ENCODE measurements at places on chromosomes 13 and 19. TPM values are rescaled to one million over a fixed set of nuclear protein-coding genes. Genes with fewer than 3 reads are reported as not detected.

GRCh38 chr19:15184776-15185175, 16.0 kb downstream of the NOTCH3 start:
- no peak overlapping the region for H3K4me3 ChIP-seq
- no peak for DNase-seq
- H3K4me1 ChIP-seq = no peaks in the 10 kb centered on the region

DNA sequence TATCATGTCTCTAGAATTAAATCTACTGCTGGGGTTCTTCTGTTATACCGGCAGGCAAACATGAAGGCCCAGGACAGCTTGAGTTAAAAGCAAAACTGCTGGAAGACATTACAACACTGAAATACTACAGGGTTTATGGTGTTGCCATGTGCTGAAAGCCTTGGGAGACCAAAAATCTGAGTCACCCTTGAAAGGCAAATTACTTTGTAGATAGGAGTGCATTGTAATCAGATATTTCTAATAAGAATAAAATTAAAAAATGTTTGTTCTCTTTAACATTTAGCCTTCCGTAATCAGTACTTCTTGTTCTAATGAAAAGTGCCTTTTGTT, 181.3 kb downstream of the PCDH9 start:
- no peaks in the 10 kb centered on the region for H3K27me3 ChIP-seq
- peaks cover 2% of the 10 kb centered on the region for H3K4me1 ChIP-seq
- DNase-seq = peak; percentile 30
- no peaks in the 10 kb centered on the region for H3K36me3 ChIP-seq
- H3K27ac ChIP-seq = no peak overlapping the region

DNA sequence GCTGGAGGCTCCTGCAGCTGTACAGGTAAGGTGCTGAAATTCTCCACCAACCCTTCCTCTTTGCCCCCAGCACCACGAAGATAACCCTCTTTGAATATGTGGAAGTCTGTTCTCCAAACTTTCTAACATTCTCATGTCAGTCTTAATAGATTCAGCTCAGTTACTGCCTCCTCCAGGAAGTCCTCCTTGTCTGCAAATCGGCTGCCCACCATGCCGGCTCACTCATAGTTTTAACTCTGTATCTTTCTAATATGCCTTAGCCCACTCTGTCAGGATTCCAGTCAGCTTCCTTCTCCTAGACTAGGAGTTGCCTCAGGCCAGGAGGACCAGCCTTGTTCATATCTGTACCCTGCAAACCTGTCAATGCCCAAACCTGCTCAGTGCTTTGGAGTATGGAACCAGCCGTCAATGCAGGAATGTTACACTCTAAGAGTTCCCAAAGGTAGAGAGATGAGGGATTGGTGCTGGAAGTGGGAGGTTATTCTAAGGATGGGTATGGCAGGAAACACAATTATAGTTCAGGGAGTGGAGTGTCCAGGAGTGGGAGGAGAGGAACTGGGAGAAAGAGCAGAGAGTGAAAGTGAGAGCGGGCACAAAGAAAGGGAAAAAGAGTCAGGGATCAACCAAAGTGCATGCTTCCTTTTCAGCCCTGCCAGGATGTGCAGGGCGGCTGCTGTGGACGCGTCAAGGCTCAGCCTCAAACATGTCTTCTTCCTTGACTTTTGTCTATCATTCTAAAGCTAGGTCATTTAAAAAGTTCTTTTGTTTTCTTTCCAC, 38.0 kb upstream of the ALOX5AP start:
- no peaks in the 10 kb centered on the region for H3K27me3 ChIP-seq
- no peaks in the 10 kb centered on the region for H3K36me3 ChIP-seq
- H3K4me3 ChIP-seq = no peak overlapping the region
- peaks cover 15% of the 10 kb centered on the region for H3K4me1 ChIP-seq
- peak; percentile 45 for DNase-seq

DNA sequence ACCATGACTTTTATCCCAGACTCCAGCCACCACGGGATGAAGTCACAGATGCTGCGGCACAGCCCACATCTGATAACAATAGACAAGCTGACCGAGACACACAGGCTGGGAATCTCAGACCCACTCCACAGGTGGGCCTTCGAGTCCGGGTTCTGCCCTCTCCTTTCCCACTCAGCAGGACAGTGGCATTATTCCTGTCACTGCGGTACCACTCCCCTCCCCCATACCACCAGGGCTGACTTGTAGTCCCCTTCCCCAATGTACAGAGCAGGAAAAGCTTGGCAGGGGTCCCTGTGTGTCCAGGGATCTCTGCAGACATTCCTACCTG, 179 bp upstream of the AMER2 start:
- no peak overlapping the region for H3K4me3 ChIP-seq
- H3K27ac ChIP-seq = no peak overlapping the region
- no peak for DNase-seq

GRCh38 chr13:58767566-58767965, 1136.0 kb downstream of the PCDH17 start:
- no peaks in the 10 kb centered on the region for H3K27me3 ChIP-seq
- no peak overlapping the region for H3K4me3 ChIP-seq

GRCh38 chr13:113625965-113626721, 31.9 kb downstream of the ATP4B start:
- no peak overlapping the region for H3K4me3 ChIP-seq
- no peaks in the 10 kb centered on the region for H3K36me3 ChIP-seq
- no peaks in the 10 kb centered on the region for H3K4me1 ChIP-seq
- no peak overlapping the region for H3K27ac ChIP-seq
- DNase-seq = no peak

- H3K27me3 ChIP-seq = peaks cover 16% of the 10 kb centered on the region
- no peaks in the 10 kb centered on the region for H3K4me1 ChIP-seq
- H3K4me3 ChIP-seq = no peak overlapping the region
- H3K27ac ChIP-seq = no peak overlapping the region
Observed at GRCh38 chr19:33557720-33558119, 36.1 kb upstream of the PEPD start.

PCSK4 gene
- 3.2 TPM for total RNA-seq

DNA sequence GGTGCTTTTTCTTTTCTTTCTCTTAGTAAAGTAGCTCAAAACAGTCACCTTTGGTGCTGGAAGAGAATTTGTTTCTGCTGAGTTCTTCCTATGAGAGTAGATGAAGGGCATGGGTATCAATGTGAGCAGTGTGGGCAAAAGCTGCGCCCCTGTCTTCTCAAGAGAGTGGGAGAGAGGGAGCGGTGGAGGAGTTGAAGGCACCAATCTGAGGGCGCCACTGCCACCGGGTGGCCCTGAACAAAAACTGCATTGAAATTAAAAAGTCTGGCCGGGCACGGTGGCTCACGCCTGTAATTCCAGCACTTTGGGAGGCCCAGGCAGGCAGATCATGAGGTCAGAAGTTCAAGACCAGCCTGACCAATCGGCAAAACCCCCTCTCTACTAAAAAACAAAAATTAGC, 28.7 kb upstream of the EPHX3 start:
- H3K36me3 ChIP-seq = peaks cover 100% of the 10 kb centered on the region
- H3K27me3 ChIP-seq = no peaks in the 10 kb centered on the region
- DNase-seq = no peak
- no peak overlapping the region for H3K27ac ChIP-seq
- peaks cover 13% of the 10 kb centered on the region for H3K4me1 ChIP-seq

TNNI3 gene
- total RNA-seq = 1.6 TPM

DNA sequence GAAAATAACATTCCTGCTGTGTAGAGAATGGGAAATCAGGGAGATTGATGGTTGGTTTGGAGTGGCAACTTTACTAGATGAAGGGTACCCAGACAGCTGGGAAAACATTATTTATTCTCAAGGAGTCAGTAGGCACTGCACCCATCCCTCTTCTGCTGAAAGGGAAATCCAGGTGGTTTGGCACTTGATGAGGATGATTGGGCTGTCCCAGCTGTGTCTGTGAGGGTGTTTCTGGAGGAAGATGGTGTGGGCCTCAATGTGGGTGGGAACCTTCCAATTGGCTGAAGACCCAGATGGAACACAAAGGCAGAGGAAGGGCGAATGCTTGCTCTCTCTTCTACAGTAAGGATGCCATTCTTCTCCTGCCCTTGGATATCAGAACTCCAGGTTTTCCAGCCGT, 10.4 kb upstream of the SACS start:
- no peaks in the 10 kb centered on the region for H3K27me3 ChIP-seq
- no peak overlapping the region for H3K27ac ChIP-seq
- H3K4me1 ChIP-seq = no peaks in the 10 kb centered on the region
- no peak for DNase-seq

ERCC2 gene
- total RNA-seq = 21.2 TPM

KRI1 gene
- 18.6 TPM for total RNA-seq

DNA sequence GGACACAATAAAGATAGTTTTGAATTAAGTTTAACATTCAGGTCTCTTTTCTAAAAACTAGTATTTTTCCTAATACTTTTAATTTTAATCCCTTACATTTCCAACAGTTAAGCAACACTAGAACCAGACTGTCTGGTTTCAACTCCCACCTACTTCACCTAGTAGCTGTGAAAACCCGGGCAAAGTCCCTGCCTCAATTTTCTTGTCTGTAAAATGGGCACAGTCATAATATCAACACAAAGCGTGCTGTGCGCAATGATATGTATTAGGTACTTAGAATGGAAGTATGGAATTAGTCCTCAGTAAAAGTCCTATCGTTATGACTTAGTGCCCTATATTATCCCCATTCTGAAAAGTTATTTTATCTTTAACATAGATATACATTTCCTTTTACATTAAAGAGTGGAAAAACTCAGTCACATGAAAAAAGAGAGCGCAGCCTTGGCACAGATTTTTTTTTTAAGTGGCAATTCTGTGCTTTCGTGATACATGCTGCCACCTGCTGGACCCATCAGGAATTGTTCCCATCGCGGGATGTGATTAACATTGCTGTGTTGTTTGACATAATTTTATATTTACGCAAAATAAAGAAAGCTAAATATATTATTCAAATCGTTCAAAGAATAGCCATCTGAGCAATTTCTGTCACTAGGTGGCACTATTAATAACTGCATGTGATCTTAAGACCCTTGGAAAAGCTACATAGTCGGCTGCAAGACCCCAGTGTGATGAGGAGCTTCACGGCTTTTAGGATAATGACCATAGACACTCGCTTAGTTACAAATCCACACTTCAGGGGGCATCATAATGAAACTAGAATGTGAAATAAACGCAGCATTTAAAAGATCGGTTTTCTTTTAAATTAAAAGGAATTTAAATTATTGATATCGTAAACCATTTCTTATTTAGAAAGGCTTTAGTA, 59.9 kb downstream of the LIG4 start:
- H3K27ac ChIP-seq = peak overlapping the region; percentile 69
- no peaks in the 10 kb centered on the region for H3K27me3 ChIP-seq
- H3K4me1 ChIP-seq = no peaks in the 10 kb centered on the region
- H3K36me3 ChIP-seq = no peaks in the 10 kb centered on the region
- peak; percentile 38 for DNase-seq

DNA sequence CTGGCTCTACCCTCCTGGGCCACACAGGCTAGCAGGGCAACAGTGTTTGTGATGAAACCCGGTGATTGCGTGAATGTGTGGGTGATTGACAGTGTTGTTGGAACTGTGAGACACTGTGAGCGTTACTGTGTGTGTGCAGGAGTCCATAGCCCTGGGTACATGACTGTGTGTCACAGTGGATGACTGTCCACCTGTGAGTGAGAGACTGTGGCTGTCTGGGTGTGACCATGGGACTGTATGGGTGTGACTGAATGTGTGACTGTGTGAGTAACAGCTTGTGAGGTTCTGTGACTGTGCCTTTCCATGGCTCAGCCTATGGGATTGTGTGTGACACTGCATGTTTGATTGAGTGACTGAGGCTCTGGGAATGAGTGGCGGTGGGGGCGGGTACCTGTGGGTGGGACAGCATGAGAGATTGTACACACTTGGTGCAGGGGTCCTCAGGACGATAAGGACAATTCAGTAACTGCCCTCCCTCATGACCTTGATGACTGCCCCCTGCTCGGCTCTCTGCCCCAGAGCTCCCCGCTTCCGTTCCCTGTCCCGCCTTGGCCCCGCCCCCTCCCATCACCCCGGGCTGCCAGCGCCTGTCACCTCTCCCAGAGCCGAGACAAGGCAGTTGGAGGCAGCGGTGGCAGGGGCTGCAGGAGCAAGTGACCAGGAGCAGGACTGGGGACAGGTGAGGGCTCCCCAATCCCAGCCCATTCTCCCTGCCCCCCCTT, at the start of gene GIPR:
GIPR (plus strand) TSS at position 602 of the 722 bp plus-strand sequence. CDS start 1,300 bp downstream, outside the sequence.
- peaks cover 20% of the 10 kb centered on the region for H3K27me3 ChIP-seq
- H3K36me3 ChIP-seq = no peaks in the 10 kb centered on the region
- H3K4me3 ChIP-seq = peak within 1 kb of the TSS; percentile 20
- H3K4me1 ChIP-seq = peaks cover 13% of the 10 kb centered on the region
- peak; percentile 89 for DNase-seq

CAPN12 gene
- total RNA-seq = 4.5 TPM

WTIP gene
- total RNA-seq = 19.1 TPM

- peaks cover 6% of the 10 kb centered on the region for H3K4me1 ChIP-seq
- H3K4me3 ChIP-seq = no peak overlapping the region
- no peaks in the 10 kb centered on the region for H3K27me3 ChIP-seq
- H3K36me3 ChIP-seq = no peaks in the 10 kb centered on the region
- H3K27ac ChIP-seq = no peak overlapping the region
- no peak for DNase-seq
Observed at GRCh38 chr13:21538280-21538679, 65.7 kb downstream of the MICU2 start.

GRCh38 chr13:98222816-98223215, 45.7 kb upstream of the RNF113B start:
- H3K4me1 ChIP-seq = peaks cover 16% of the 10 kb centered on the region
- no peak for DNase-seq
- no peak overlapping the region for H3K4me3 ChIP-seq
- no peak overlapping the region for H3K27ac ChIP-seq
- H3K27me3 ChIP-seq = no peaks in the 10 kb centered on the region

DNA sequence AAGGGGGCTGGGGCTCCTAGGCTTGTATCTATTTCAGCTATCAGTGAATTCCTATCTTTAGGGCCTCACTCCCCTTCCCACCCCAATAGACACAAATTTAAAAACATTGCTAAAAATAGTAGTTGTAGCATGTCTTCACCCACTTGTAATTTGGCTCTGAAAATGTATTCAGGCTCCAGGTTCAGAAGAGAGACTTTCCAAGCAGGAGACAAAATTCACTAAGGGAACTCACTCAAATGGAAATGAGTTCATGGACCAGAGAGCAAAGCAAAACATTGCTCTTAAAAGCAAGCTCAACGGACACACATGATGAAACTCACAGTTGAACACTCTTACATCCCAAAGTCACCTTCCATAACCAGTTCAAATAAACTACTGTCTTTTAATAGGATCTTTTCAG, 36.8 kb downstream of the PHF11 start:
- H3K4me3 ChIP-seq = no peak overlapping the region
- H3K27me3 ChIP-seq = no peaks in the 10 kb centered on the region
- no peak overlapping the region for H3K27ac ChIP-seq
- peaks cover 6% of the 10 kb centered on the region for H3K4me1 ChIP-seq

ZFP30 gene
- total RNA-seq = 12.8 TPM

- H3K27me3 ChIP-seq = no peaks in the 10 kb centered on the region
- H3K27ac ChIP-seq = peak overlapping the region; percentile 88
- no peaks in the 10 kb centered on the region for H3K36me3 ChIP-seq
- peak overlapping the region; percentile 21 for H3K4me3 ChIP-seq
- peak; percentile 56 for DNase-seq
- peaks cover 87% of the 10 kb centered on the region for H3K4me1 ChIP-seq
Observed at GRCh38 chr19:18021121-18021755, 13.3 kb downstream of the ARRDC2 start.

SMARCA4 gene
- total RNA-seq = 98.3 TPM
